Mucosa of descending colon (tissue), 3 donors: ENCODE measurements at places on chromosomes 6 and 20. TPM values are rescaled to one million over a fixed set of nuclear protein-coding genes. Genes with fewer than 3 reads are reported as not detected.
A peak's percentile ranks its signal among the peaks of the same experiment; 100 is the strongest.

DNA sequence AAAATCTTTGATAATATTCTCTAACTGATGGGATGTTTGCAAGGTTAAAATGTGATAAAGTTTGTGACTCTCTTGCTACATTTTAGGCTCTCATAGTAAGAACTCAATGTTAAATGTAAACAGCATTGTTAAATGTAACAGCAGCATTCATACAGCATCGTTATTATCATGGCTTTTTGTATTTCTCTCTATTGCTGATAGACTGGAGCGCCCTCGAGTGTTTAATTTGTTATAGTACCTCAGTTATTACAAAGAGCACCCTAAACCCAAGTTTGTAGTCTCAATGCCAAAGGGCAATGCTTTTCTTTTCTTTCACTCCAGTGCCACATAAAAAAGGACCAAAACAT, 14.9 kb upstream of the TTPAL start:
- peak; percentile 73 for DNase-seq

GRCh38 chr20:4936392-4936850, 64.9 kb downstream of the SLC23A2 start:
- DNase-seq, result no peak

The IL17A gene
- total RNA-seq, result not detected

- no peak for DNase-seq
These were observed 19.4 kb downstream of the FAM50B start for GRCh38 chr6:3868544-3868943.

The DUSP22 gene
- 80.6 TPM for total RNA-seq

DNA sequence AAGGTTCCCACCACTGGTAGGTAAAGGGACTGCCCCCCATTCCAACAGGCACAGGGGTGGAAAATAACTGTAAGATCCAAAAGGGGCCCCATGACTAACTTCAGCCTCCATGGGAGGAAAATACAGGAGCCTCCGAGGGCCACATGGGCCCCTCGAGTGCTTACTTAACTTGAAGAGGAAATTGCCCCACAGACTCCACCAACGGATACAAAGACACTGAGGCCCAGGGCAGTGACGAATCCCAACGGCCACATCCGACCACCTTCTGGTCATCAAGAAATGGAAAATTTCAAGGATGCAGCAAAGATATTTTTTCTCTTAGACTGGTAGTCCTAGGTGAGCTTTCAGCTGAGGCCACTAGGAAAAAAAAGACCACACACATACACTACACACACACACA, 116.0 kb upstream of the MRPS10 start:
- no peak for DNase-seq

The SLC13A3 gene
- 0.54 TPM for total RNA-seq

DNA sequence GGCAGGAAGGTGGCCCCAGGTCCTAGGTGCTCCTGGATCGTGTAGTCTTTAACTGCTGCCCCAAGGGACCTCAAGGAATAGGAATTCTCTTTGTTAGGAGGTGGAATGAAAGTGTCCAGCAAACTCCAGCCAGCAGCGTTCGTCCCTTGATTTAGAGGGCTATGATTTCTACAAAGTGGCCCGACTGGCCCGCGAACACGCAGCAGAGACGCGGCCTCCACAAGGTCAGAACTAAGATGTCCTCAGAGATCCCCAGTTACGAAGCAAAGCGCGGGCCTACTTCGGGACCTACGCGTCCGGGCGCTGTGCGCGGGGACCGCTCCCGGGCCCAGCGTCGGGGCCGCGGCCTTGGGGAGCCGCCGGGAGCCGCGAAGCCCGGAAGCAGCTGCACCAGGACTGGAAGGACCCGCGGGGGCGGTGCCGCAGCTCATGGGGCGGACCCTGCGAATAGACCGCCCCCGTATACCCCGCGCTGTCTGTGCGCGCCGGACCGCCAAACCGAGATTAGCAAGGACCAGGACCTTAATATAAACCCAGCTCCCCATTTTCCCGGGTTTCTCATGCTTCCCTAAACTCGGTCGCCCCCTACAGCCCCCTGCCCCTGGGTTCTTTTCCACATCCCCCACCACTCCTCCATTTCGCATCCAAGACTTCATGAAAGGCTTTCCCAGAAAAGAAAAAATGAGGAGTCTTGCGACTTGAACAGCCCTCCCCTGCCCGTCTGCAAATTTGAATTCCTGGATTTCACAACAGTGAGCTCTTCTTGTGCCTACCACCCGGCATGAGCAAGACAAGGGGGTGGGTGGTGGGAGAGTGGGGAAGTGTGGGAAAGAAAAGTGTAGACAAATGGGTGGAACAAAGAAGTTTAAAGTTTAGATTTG, at the start of gene C6orf47:
C6orf47 (minus strand) TSS at position 398 of the 881 bp plus-strand sequence. CDS start 831 bp downstream, outside the sequence.
- DNase-seq, result peak; percentile 89

DNA sequence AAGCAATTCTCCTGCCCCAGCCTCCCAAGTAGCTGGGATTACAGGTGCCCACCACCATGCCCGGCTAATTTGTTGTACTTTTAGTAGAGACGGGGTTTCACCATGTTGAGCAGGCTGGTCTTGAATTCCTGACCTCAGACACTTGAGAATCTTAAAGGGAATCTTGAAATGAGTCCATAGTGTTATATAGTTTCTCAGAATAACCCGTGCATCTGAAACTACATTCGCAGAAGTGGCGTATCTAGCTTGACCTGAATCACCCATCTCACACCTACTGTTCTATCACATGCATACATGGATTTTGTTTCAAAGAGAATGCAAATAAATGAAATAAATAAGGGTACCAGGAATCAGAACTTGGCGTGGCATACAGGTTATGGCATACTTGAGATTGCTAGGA, 65.0 kb downstream of the NCOA7 start:
- DNase-seq, result no peak

DNA sequence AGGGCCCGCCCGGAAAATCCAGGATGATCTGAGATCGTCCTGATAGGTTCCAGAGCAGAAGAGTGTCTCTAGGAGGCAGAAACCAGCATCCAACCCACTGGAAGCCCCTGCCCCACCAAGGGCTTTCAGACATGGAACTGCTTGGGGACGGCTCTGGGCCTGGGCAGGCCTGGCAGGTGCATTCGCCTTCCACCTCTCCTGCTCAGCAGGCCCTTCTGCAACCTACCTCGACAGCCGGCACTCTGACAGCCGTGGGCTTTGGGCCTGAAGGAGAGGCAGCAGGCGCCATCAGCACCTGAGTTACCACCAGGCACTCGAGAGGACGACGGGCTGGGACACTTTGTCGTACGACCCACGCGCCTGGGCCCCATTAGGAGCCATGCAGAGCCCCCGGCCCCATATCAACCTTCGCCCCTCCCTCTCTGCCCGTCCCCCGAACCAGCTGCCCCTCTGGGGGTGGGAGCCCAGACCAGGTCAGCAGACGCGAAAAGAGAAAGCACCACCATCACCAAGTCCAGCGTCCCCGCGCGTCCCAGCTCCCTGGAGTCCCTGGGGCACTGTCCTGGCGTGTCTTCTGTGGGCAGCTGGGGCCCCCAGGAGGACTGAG, 44.6 kb downstream of the KCNQ2 start:
- no peak for DNase-seq

GRCh38 chr6:4435981-4436445, 300.6 kb upstream of the ECI2 start:
- no peak for DNase-seq

- no peak for DNase-seq
These were observed 244.4 kb downstream of the FOXA2 start for GRCh38 chr20:22339946-22340345.

The NDUFAF4 gene
- 39.7 TPM for total RNA-seq

DNA sequence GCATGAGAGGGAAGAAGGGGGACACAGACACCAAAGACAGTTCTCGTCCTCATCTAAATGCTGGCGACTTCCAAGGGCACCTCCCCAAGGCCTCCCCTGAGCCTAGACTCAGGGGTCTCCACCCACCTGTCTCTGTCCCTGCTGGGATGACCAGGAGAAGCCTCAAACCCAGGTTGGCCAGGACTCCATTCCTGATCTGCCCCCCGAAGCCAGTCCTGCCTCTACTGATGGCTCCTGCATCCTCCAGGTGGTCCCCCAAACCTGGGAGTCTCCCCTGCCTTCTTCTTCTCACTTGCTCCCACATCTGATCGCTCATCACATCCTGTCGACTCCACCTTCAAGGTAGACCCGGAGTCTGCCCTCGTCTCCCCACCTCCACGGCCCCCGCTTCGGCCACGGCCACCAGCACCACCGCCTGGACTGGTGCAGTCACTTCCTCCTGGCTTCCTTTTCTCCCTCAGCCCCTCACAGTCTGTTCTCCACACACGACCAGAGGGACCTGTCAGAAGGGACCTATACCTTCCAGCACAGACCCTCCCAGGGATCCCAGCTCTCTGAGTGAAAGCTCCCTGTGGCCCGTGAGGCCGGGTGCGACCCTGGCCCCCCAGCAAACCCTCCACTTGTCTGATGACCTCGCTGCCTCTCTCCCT, 92.1 kb downstream of the CEBPB start:
- no peak for DNase-seq

GRCh38 chr20:39946053-39946810, 742.8 kb downstream of the MAFB start:
- DNase-seq, result no peak

The C4A gene
- total RNA-seq, result 203 TPM

GRCh38 chr6:162177746-162178145, 549.8 kb downstream of the PRKN start:
- DNase-seq, result no peak

DNA sequence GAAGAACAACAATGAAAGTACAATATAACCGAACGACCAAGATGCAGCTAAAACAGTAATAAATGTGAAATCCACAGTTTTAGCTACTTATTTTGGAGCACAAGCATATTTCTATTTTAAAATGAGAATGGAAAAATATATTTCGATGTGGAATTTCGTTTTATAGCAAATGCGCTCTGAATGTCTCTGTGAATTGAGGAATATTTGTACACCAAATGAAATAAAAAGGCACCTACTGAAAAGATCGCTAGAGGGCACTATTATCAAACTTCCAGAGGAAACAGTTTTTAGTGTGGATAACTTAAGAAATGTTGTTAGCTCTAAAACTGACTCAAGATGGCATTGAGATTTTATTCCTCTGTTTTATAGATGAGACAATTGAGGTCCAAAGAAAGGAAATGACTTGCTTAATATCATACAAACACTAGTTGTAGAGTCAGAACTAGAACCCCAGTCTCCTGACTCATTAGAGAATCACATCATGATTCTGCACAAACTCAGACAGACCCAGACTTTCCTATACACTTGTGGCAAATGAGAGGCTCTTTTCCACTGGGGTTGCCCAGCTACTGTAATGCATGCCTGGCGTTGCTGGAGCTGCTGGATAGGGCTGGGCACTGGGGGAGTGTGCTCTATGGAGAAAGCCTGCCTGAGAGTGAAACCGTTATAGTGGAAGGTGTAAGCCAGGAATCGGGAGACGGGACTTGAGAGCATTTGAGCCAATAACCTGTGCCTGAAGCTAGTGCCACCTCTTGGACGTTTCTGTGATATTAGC, 51.9 kb downstream of the GCLC start:
- no peak for DNase-seq

DNA sequence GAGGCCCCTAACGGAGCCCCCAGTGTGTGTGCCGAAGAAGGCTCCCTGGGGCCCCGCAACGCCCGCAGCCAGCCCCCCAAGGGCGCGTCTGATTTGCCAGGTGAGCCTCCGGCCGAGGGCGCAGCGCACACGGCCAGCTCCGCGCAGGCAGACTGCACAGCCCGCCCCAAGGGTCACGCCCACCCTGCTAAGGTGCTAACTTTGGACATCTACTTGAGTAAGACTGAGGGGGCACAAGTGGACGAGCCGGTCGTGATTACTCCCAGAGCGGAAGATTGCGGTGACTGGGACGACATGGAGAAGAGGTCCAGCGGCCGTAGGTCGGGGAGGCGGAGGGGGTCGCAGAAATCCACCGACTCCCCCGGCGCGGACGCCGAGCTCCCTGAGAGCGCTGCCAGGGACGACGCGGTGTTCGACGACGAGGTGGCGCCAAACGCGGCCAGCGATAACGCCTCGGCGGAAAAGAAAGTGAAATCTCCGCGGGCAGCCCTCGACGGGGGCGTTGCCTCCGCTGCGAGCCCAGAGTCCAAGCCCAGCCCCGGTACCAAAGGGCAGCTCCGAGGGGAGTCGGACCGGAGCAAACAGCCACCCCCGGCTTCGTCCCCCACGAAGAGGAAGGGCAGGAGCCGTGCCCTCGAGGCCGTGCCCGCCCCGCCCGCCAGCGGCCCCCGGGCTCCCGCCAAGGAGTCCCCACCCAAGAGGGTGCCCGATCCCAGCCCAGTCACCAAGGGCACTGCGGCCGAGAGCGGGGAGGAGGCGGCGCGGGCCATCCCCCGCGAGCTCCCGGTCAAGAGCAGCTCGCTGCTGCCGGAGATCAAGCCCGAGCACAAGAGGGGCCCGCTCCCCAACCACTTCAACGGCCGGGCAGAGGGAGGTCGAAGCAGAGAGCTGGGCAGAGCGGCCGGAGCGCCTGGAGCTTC, 117.0 kb downstream of the RTN4IP1 start:
- DNase-seq, result peak; percentile 91

The TRIM31 gene
- total RNA-seq, result 202 TPM

The SNAI1 gene
- 0.96 TPM for total RNA-seq

The QRSL1 gene
- total RNA-seq, result 13.1 TPM

DNA sequence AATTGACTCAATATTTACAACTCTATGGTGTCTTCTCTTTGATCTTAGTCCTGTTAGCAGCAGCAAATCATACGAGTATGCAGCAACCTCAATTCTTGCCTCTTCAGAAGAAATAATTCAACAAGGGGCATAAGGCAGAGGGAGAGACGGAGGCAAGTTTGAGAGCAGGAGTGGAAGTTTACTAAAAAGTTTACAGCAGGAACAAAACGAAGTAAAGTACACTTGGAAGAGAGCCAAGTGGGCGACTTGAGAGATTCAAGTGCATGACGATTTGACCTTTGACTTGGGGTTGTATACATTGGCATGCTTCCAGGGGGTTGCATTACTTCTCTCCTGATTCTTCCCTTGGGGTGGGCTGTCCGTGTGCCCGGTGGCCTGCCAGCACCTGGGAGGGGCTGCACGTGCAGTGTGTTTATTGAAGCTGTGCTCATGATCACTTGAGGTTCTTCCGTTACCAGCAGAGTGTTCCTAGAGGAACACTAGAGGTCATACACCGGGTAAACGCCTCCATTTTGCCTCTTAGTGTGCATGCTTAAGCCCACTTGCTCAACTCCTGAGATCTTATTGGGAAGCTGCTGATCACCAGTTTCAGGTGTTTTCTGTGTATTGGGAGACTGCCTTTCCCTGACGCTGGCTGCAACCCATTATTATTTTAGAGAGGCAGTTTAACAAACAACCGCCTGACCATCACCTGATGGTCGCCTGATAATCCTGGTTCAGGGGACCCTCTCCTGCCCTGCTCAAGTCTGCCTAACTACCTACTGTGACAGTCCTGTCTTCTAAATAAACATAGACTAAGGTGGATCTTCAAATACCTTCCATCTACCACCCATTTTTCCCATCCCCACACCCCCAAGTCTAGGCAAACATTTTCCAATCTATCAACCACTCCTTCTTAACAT, 172.4 kb upstream of the MYLIP start:
- DNase-seq, result peak; percentile 73

- DNase-seq, result no peak
These were observed 102.0 kb downstream of the FOXO3 start for GRCh38 chr6:108662702-108663101.

- no peak for DNase-seq
These were observed 119.0 kb upstream of the RNF24 start for GRCh38 chr20:4134355-4134834.

The TPBG gene
- total RNA-seq, result 10.2 TPM
